ENCODE measurements at places on chromosomes 12 and 14.
A peak's percentile ranks its signal among the peaks of the same experiment; 100 is the strongest.

DNA sequence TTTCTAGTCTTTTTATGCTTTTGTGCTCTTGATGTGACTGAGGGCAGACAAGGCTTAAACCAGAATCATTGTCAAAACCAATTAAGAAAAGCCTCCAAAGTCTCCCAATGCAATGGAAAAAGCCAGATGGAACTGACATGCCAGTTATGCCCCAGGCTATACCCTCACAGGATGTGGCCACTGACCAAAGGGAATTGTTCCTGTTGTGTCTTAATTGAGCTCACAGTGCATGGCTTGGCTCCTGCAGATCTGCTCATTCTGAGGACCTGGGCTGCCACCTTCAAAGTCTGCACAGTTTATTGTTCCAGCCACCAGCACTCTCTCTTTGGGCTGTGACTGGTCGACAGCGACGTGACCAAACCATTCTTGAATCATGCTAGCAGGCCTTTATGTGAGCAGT, 17.1 kb upstream of the BICD1 start:
- no peak for DNase-seq

DNA sequence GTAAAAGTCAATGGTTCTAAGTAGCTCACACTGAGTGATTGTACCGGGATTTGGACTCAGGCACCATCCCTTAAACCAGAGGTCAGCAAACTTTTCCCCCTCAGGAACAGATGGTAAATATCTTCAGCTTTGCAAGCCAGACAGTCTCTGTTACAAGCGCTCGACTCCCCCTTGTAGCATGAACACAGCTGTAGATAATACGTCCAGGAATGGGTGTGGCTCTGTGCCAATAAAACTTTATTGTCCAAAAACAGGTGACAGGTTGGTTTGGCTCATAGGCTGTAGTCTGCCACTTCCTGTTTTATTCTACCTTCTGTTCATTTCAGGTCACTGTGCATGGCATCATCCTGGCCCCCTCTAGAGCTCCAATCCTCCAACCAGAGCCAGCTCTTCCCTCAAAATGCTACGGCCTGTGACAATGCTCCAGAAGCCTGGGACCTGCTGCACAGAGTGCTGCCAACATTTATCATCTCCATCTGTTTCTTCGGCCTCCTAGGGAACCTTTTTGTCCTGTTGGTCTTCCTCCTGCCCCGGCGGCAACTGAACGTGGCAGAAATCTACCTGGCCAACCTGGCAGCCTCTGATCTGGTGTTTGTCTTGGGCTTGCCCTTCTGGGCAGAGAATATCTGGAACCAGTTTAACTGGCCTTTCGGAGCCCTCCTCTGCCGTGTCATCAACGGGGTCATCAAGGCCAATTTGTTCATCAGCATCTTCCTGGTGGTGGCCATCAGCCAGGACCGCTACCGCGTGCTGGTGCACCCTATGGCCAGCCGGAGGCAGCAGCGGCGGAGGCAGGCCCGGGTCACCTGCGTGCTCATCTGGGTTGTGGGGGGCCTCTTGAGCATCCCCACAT, 7.6 kb downstream of the BDKRB1 start:
- no peak for DNase-seq

- no peak for DNase-seq
Observed at GRCh38 chr12:118999107-118999506, 17.8 kb downstream of the SRRM4 start.

DNA sequence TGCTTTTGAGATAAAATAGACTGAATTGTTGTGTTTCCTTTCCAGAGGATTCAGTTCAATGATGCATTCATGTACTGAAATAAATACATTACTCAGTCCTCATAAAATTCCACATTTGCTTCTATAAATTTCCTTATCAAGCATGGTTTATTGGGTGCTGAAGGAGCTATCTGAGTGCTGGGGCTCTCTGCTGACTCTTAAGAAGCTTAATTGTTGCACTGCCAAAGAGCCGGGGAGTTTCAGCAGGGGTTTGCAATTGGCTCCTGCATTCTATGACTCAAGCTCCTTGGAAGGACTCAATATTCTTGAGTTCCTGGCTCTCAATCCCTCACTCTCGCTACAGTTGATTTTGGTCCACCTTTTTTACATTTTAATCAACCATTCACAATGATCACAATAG, 69.8 kb upstream of the PYGL start:
- DNase-seq: no peak

GRCh38 chr14:53955229-53955556, 1.4 kb downstream of the BMP4 start:
- DNase-seq: no peak

GRCh38 chr12:85523197-85523596, 243.2 kb downstream of the ALX1 start:
- DNase-seq: no peak

DNA sequence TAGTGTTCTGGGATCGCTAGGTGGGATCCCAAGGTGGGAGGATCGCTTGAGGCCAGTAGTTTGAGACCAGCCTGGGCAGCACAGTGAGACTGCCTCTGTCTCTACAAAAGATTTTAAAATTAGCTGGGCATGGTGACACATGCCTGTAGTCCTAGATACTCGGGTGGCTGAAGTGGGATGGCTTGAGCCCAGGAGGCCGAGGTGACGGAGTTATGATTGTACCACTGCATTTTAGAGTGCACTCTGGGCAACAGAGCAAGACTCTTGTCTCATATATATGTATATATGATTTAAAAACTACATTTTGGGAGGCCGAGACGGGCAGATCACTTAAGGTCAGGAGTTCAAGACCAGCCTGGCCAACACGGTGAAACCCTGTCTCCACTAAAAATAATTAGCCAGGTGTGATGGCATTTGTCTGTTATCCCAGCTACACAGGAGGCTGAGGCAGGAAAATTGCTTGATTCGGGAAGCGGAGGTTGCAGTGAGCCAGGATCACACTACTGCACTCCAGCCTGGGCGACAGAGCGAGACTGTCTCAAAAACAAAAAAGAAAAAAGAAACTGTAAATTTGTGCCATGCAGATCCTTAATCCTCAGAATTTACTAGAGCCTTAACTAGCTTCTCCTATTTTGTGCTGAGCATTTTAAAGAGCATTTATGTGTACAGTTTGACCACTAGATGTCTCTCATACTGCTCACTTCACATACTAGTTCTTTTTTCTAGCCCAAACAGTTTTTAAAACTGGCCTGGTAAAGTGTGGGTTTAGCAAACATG, 114.8 kb downstream of the MON2 start:
- no peak for DNase-seq

DNA sequence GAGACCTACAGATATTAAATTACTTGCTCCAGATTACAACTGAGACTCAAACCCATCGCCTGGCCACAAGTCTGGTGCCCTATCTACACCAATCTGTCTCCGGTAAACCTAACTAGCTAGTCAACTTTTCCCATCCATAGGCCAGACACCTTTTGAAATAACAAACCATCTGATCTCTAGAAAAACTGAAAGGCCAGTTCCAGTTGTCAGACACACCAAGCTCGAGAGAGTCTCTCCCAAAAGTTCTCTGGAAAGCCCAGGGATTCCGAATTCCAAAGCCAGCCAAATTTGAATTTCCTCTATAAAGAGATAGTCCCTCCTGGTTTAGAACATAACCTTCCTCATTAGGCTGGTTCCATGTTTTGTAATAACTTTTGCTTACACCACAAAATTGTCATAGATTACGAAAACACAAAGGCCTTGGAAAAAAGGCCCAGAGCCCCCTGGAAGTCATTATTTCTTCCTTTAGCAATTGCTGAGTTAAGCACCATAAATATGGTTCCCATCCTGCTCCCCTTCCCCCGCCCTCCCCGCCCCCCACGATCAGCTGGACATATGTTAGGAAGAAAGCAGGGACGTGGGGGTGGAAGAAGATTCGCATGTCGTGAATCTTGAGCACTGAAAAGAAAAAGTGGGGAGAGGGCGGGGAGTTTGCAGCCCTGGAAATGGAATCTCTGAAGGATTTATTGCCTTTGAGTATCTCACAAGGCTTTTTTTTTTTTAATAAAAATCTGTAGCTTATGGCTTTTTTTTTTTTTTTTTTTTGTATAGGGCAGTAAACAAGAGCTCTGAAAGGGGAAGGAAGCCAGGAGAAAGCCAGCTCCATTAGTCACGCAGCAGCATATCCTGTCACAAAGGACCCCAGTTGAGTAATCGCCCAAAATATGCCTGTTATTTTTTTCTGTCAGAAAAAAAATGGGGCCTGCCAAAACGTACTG, 110.4 kb downstream of the ZFP36L1 start:
- no peak for DNase-seq

- no peak for DNase-seq
Observed at GRCh38 chr14:99357916-99358390, 86.0 kb upstream of the BCL11B start.

GRCh38 chr14:29800961-29801360, 126.7 kb downstream of the PRKD1 start:
- no peak for DNase-seq

GRCh38 chr12:66774929-66775328, 96.1 kb upstream of the GRIP1 start:
- no peak for DNase-seq

- DNase-seq: no peak
Observed at GRCh38 chr12:86777325-86777724, 521.1 kb upstream of the MGAT4C start.

DNA sequence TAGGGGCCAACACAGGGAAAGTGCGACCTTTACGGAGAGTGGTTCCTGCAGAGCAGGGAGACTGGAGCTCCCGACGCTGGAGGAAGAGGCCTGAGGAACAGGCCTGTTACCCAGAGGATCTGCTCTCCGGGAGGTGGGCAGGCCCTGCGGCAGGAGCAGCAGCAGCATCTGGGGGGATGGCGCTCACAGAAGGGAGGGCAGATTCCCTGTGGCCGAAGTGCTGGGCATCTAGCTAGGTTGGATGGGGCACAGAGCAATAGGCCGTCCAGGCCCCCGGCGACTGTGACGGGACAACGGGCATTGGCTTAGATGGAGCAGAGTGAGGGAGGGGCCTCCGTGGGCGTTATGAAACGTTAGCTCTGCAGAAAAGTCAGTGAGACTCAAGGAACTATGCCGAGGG, 135.6 kb downstream of the PIWIL1 start:
- DNase-seq: no peak

GRCh38 chr12:120710805-120711296, 593 bp downstream of the UNC119B start:
- no peak for DNase-seq

DNA sequence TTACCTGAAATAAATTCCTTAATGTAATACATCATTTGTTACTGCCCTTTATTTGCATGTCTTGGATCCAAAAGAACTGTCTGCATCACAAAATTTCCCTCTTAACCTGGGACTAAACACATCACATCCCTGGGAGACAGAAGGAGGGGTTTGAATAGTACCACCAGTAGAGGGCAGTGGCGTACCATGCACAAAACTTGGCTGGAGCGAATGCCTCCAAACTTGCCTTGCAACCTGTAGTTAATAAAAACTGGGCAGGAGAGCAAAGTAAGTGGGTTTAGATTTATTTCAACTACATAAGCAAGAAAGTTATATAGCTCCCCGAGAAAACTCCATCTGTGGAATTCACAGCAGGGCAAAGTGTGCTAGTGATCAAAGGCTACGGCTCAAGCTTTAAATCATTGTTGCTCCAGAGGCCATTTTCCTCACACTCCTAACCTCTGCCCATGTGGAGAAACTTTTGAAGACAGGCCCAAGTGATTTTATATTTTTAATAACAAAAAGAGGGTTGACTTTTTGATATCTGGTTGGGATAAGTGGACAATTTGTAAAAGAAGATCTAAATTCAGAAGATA, 1176.7 kb upstream of the SEL1L start:
- DNase-seq: no peak

- no peak for DNase-seq
Observed at GRCh38 chr14:44586910-44587309, 79.8 kb upstream of the FSCB start.

GRCh38 chr12:58249610-58250009, 308.2 kb downstream of the ATP23 start:
- no peak for DNase-seq

DNA sequence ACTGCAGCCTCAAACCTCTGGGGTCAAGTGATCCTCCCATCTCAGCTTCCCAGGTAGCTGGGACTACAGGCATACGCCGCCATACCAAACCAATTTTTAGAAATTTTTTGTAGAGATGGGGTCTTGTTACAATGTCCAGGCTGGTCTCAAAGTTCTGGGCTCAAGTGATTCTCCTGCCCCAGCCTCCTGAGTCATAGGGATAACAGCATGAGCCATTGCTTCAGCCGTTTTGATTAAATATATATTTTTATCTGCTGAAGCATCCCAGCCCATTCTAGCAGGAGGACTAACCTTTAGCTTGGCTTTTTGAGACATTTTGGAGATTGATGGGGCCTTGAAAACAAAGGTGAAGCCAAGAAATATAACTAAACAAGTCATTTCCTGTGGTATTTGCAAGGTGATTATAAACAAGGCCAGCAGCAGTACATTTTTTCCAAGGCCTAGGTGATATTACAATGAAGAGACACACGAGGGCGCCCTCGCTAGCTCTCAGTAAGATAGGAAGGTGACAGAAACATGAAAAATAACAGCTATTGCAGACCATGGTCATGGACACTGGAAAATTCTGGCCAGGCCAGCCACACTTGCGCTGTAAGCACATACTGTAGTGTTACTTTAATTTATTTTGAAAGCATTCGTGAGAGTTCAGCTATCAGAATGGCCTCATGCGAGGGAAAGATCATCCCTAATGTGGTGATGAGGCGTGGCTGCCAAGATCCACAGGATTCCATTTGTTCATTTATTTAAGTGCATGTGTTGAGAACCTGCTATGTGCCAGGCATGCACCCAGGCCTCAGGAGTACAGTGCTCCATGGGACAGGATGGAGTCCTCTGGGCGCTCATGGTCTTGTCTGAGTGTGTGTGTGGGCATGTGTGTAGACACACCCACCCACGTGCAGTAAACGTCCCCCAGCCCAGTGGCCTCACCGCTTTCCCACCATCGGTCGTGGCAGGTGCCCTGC, 63.5 kb downstream of the DGLUCY start:
- peak; percentile 32 for DNase-seq

DNA sequence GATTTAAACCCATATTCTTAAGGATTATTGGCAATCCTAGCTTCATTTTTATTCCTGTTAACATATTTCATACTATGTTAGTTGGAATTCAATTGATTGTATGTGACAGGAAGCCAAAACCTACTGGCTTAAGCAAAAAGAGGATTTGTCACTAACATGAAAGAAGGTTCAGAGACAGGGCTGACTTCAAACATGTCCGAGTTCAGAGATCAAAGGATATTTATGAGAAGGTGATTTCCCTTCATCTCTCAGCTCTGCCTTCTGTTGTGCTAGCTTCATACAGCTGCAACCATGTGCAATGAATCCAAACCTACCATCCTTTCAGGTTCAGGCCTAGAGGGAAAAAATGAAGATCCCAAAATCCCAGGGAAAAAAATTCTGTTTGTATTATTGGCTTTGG, 349.7 kb downstream of the ATP23 start:
- DNase-seq: no peak

- no peak for DNase-seq
Observed at GRCh38 chr12:6140651-6141447, 16.4 kb upstream of the VWF start.

- no peak for DNase-seq
Observed at GRCh38 chr14:49992901-49993339, 100.0 kb downstream of the ARF6 start.

Measured in activated CD8-positive, alpha-beta memory T cell treated with anti-CD3 and anti-CD28 coated beads for 4 hours (primary cell).